Kidney glomerular epithelial cell (primary cell): ENCODE measurements at places on chromosomes 13 and 19.
A peak's percentile ranks its signal among the peaks of the same experiment; 100 is the strongest.

DNA sequence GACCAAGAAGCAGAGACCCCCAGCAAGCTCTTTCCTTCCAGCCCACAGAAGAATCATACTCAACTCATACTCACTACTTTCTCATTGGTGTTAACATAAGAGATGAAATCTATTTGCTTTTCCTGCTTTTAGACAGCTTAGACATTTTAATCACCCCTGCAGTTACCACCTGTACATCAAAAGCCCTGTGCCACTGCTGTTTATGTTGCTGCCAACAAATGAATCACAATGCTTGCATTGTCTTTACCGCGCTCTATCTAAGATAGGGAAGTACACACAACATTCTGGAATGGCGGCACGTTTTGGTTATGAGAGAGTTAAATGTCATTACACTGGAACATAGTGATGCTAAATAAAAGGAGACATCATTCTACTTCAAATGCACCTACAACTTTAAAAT, 95.1 kb downstream of the ABCC4 start:
- DNase-seq = no peak

DNA sequence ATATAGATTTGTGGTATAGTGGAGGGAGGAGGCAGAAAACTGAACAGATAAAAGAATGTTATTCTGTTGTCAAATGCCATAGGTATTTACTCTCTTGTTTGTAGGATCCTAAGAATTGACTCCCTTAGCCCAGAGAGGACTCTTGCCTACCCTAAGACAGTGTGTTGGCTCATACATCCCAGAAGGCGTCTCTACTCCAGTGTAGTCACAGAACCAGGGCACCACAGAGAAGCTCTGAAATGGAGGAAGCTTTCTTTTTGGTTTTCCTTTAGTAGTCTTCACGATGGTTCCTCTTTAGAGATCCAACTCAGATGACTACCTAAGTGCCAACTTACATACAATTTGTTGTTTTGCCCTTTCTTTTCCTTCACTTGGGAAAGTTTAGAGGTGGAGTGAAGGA, 14.0 kb downstream of the GPR183 start:
- DNase-seq = no peak

GRCh38 chr13:23934520-23934919, 37.2 kb upstream of the C1QTNF9B start:
- DNase-seq = no peak

GRCh38 chr19:33333642-33334041, 31.3 kb upstream of the CEBPA start:
- DNase-seq = no peak

DNA sequence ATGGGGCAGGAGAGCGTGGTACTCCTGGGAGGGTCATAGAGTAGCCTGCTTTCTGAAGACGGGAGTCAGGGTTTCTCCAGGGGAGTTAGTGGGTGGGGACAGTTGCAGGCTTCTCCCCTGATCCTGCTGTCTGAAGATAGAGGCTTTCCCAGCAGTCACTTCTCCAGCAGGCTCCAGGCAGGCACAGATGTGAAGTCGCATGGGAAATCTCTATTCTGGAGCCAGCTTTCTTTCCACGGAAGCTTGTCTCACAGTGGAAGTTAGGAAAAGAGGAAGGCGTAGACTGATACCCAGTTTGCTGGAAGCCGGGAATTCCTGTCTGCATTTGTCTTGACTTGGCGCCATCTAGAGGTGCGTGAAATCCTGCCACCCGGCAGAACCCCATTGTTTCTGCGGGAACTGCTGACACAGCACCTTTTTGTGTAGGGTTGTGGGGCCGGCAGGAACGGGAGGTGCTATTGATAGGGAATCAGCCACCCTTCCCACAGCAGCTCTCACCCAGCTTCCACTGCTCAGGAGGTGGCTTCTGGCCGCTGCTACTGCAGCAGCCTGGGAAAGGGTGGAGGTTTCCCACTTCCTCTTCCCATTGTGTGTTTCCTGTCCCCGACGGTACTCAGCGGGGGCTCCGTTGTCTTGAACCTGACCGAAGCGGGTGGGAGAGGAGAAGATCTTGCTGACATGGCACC, 28.5 kb upstream of the NPAS1 start:
- peak; percentile 73 for DNase-seq

- no peak for DNase-seq
Observed at GRCh38 chr19:56291867-56292266, 19.3 kb downstream of the EDDM13 start.

DNA sequence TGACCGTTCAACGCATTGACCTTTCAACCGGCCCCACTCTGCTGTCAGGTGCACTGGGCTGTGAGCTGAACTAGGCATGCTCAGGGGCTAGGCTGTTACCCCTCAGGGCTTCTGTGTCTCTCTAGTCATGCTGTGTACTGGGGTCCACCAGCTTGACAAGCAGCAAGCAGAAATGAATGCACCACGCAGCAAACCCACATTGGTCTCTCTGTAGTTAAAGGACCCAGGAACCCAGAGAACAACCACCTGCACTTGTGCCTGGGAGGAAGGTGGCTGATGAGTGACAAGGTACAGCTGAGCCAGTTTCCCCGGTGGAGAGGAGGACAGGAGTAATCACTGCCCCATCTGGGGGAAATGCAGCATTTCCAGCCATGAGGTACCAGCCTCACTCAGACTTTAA, 159.9 kb downstream of the USP12 start:
- no peak for DNase-seq

DNA sequence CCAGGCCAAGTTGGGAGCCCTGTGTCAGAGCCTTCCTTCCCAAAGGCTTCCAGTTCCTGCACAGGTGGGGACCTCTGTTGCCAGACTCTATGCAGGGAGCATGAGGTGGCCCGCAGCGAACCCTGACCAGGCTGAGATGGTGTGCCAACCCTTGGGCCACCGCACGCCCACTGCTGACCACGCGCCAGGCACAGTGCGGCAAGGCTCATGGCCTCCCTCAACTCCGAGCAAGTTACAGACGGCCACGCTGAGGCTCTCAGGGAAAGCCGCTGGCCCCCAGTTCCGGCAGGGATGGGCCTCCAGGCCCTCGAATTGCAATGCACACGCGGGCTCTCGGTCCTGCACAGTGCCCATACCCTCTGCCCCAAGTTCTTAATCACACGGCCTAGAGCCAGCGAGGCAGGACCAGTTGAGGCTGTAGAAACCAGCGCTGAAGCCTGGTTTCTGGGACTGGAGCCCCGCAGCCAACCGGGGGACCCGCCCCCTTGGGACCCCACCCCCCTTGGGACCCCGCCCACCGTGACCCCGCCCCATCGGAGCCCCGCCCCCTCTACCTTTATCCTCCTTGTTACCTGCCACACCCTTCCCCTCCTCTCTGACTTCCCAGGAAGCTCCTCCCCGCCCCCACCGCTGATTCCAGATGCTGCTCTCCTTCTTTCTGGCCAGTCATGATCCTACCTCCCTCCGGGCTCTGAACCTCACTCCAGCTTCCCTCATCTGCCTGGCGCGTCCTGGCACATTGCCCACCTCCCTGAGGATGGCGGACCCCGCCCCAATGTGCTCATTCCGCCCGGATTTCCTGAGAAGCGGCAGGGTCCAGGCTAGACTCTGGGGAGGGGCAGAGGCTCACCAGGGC, 6.0 kb downstream of the PEX11G start:
- DNase-seq = no peak
